ENCODE measurements at places on chromosomes 2 and 18.
A peak's percentile ranks its signal among the peaks of the same experiment; 100 is the strongest.

GRCh38 chr18:73758446-73758845 is 389.2 kb downstream of the FBXO15 start:
- DNase-seq: no peak

DNA sequence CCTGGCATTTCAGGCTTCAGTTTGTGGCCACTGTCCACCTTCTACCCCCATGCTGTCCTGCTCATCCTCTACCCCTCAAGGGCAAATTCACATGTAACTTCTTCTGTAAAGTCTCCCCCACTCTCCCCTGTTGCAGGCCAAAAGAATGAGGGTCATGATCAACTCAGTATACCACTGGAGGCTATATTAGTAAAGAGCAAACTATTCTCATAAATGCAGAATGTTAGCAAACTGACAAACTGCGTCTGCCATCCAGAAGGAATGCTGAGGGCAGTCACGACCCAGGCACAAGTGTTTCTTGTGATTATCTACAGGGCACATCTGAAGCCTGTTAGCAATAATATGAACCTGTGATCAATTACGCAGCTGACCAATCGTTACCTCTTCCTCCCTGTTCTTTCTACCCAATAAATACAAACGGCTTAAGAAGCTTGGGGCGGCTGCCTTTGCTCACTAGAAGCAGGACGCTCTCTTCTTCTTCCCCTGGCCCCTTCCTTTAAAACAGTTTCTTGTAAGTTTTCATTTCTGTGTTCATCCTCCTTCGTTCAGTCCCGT is 58.3 kb downstream of the SEPTIN10 start:
- no peak for DNase-seq

GRCh38 chr2:227031379-227031778 is 132.6 kb downstream of the COL4A4 start:
- DNase-seq: no peak

- no peak for DNase-seq
Measured at GRCh38 chr18:49701190-49701589, 112.1 kb downstream of the ACAA2 start.

GRCh38 chr18:31149351-31149750 is 13.3 kb downstream of the DSC1 start:
- DNase-seq: no peak

DNA sequence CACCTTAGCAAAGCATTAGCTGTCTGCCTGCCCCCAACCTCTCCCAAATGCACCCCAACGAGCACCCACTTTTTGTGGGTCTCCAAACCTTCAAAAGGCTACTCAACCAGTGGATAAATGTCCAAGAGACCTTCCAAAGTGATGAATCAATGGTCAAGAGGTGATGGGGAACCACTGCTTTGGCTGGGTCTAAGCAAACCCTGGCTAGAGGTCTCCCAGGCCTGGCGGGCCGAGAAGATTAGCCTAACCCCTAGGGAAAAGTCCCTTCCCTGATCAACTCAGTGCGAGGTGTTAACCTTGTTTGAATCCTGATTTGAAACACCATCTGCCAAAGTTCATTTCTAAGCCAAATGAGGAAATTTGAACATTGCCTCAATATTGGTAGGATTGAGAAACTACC is 144.7 kb upstream of the SIX3 start:
- no peak for DNase-seq

- peak; percentile 62 for DNase-seq
Measured at GRCh38 chr18:67730886-67731285, 214.4 kb upstream of the DSEL start.

DNA sequence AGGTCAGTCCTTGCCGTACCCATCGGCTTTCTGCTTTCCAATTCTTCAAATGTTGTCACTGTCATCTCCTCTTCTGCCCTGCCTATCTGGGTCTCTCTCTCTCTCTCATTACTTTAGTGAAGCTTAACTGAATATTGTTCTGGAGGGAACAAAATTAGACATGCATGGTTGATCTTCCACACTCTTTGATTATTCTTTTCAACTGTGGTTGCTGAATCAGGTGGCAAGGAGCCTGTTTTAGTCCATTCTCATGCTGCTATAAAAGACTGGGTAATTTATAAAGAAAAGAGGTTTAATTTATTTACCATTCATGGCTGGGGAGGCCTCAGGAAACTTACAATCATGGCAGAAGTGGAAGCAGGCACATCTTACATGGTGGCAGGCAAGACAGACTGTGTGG is 157.9 kb downstream of the ARL4C start:
- peak; percentile 56 for DNase-seq

- no peak for DNase-seq
Measured at GRCh38 chr2:189608170-189608569, 27.6 kb upstream of the SLC40A1 start.

DNA sequence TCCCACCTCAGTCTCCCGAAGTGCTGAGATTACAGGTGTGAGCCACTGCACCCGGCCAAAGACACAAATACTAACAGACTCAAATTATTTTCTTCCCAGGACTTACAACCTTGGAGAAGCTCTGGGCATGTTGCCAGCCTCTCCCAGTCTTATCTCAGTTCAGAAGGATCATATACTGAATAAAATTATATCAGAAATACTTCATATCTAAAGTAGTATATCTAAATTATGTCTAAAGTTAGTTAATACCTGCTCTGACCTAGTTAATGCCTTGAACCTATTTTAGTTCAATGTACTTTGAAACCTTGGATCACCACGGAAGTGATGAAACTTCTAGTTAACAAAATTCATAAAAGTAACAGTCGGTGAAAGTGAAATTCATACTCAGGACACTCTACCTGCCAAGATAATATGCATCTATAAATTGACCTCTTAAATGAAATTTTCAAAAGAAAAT is 34.4 kb upstream of the CYBRD1 start:
- DNase-seq: no peak

GRCh38 chr2:43370705-43371104 is 144.3 kb upstream of the ZFP36L2 start:
- DNase-seq: peak; percentile 43
